ENCODE measurements at places on chromosomes 13 and 19. TPM values are rescaled to one million over a fixed set of nuclear protein-coding genes. Genes with fewer than 3 reads are reported as not detected.

The APC2 gene
- total RNA-seq: 1.6 TPM

The FFAR1 gene
- total RNA-seq: not detected

The GPR12 gene
- not detected for total RNA-seq

The IGFLR1 gene
- total RNA-seq: 8.3 TPM

The PALM gene
- 43.7 TPM for total RNA-seq

The HS6ST3 gene
- 0.10 TPM for total RNA-seq

The LENG8 gene
- total RNA-seq: 196 TPM

The EFNB2 gene
- 30.9 TPM for total RNA-seq

The HCN2 gene
- total RNA-seq: 2.4 TPM

The ILF3 gene
- 430 TPM for total RNA-seq

The ERICH6B gene
- not detected for total RNA-seq

The TRPM4 gene
- 44.2 TPM for total RNA-seq

The FCAR gene
- total RNA-seq: not detected

The CGB8 gene
- total RNA-seq: 0.34 TPM

The SLITRK5 gene
- not detected for total RNA-seq

The RASGRP4 gene
- not detected for total RNA-seq

The MAP4K1 gene
- total RNA-seq: 9.1 TPM

The POU2F2 gene
- 0.89 TPM for total RNA-seq

The PLIN4 gene
- total RNA-seq: 2.3 TPM

The LGALS4 gene
- total RNA-seq: 0.86 TPM

The CCL25 gene
- not detected for total RNA-seq

The ZNF534 gene
- total RNA-seq: not detected

Measured in HCT116 (cell line).